ENCODE measurements at places on chromosomes 1 and 21.

DNA sequence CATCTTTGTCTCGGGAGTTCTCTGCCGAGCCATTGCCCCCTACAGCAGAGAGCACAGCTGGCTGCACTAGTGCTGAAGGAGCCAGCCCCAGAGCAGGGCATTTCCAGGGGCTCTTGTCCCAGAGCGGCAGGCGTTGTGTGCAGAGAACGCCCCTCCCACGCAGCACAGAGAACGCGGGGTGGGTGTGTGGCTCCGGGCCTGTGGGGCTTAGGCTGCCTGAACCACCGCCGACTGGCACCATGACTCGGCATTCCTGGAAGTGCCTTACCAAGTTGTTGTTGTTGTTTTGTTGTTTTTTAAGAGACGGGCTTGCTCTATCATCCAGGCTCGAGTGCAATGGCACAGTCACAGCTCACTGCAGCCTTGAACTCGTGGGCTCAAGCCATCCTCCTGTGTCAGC lies 15.8 kb upstream of the DIP2A start:
- no peak for DNase-seq

GRCh38 chr1:37033355-37034101 lies 787 bp downstream of the GRIK3 start:
- DNase-seq = no peak

GRCh38 chr1:240094041-240094722 lies 2.5 kb downstream of the FMN2 start:
- DNase-seq = no peak

- DNase-seq = no peak
These were observed 21.3 kb upstream of the GRIK3 start for GRCh38 chr1:37055631-37056030.

- no peak for DNase-seq
These were observed 45.0 kb upstream of the ADARB1 start for GRCh38 chr21:45029298-45029947.

DNA sequence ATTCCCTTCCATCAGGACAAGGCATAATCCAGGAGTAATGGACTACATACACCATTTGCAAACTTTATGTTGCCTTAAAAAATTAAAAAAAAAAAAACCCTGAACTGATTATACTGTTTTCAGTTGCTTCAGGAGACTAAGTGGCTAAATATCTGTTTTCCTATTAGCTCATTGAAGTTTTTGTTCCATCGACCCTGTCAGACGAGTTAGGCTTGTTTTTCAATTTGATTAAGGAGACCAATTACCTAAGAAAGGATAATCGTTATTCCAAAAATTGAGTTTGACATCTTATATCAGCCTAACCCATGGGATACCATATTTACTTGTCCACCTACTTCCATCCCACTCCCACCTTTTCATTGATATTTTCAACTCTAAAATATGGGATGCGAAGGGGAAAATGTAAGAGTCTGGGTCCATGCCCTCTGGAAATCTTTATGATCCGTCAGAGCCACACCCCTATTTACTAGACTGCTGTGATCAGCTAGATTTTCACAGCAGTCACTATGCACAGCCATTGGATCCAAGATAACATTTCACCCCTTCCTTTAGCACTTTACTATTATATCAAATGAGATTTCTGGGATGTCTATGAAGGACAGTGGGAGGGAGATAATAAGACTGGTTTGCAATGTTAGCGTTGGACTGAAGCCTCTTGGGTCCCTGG lies 41.0 kb downstream of the IL12RB2 start:
- DNase-seq = no peak

- no peak for DNase-seq
These were observed 9.9 kb upstream of the PAQR6 start for GRCh38 chr1:156257711-156258110.

- no peak for DNase-seq
These were observed 49.5 kb downstream of the KIAA1614 start for GRCh38 chr1:180962178-180962577.

- DNase-seq = no peak
These were observed 37.4 kb downstream of the PCAT6 start for GRCh38 chr1:202848191-202848542.

GRCh38 chr21:22395965-22396364 lies 1397.8 kb downstream of the NCAM2 start:
- DNase-seq = no peak

GRCh38 chr1:201332021-201332420 lies 45.5 kb downstream of the TNNT2 start:
- DNase-seq = no peak

DNA sequence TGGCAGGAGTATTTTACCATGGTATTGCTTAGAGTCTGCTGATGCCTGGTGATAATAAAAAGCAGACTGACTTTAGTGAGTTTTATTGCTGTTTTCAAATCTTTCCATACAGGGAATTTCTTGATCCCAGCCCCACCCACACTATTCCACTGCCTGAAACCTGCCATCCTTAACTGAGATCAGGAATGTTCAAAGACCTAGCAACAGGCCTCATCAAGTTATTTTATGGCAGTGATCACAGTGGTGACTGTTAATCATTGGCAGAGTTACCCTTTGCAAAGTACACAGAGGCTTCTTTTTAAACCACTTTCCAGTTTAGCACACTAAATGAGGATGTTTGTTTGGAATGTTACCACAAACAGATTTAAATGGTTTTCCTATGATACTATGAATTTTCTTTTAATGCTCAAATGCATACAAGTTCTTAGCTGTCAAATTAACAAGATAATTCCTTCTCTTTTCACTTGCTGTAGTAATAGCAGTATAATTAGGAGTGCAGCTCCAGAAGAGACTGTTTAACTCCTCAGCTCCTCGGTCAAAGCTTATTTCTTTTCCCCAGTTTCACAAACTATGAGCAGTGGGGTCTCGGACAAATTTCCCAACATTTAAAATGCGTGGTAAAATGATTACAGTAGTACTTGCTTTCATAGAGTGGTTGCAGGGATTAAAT lies 69.9 kb upstream of the USP25 start:
- DNase-seq = no peak

DNA sequence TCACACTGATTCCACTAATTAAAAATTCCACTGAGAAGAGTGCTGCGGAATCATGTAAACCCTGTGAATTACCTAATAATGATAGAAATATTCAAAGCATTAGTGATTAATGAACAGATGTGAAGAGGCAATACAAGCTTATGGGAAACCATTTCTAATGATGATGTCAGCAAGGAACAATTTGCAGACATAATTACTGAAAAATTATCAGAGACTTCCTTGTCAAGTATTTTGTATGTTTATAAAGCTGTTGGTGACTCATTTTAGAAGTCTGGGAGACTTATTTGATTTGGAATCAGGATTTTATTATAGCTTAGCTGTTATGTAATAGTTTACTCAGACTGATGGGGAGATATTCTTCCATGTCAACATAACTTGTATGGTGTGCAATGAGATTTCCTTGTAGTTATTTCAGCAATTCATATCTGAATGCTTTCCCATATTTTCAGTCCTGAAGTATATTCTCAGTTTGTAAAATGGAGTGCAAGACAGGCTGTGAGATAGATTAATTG lies 135.5 kb downstream of the TGFB2 start:
- no peak for DNase-seq

GRCh38 chr1:178798232-178798861 lies 72.5 kb downstream of the ANGPTL1 start:
- no peak for DNase-seq

GRCh38 chr1:2204415-2205190 lies 10.0 kb upstream of the FAAP20 start:
- no peak for DNase-seq

- DNase-seq = no peak
These were observed 28.0 kb downstream of the RRP1 start for GRCh38 chr21:43817157-43818086.

- no peak for DNase-seq
These were observed 29.0 kb downstream of the POU2F1 start for GRCh38 chr1:167249702-167250101.

- no peak for DNase-seq
These were observed 63.7 kb downstream of the MACF1 start for GRCh38 chr1:39268112-39268581.
